Skin of body (tissue), 3 donors: ENCODE measurements at places on chromosomes 13 and 19. TPM values are rescaled to one million over a fixed set of nuclear protein-coding genes. Genes with fewer than 3 reads are reported as not detected.
A peak's percentile ranks its signal among the peaks of the same experiment; 100 is the strongest.

DNA sequence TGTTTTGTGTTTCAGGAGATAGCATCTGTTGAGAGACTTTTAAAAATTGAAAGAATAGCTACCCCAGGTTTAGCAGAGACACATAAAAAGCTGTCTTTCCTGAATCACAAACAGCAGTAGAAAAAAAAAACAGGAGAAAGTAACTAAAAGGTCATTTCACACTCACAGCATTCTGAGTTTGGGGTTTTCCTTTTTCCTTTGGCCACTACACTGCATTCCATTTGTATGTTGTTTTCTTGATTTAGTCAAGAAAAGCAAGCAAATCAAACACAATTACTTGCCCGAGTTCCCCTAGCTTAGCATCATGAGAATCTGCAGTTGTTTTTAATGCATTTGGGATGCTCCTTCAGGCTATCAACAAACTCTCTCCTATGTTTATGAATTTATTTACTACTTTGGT lies 161.0 kb downstream of the KCTD12 start:
- DNase-seq: peak; percentile 17

GRCh38 chr19:2171349-2172145 lies 7.8 kb downstream of the DOT1L start:
- no peak for DNase-seq

GRCh38 chr13:34570698-34571353 lies 371.2 kb upstream of the NBEA start:
- no peak for DNase-seq

GRCh38 chr19:8097681-8098567 lies 45.4 kb downstream of the CCL25 start:
- DNase-seq: no peak

DNA sequence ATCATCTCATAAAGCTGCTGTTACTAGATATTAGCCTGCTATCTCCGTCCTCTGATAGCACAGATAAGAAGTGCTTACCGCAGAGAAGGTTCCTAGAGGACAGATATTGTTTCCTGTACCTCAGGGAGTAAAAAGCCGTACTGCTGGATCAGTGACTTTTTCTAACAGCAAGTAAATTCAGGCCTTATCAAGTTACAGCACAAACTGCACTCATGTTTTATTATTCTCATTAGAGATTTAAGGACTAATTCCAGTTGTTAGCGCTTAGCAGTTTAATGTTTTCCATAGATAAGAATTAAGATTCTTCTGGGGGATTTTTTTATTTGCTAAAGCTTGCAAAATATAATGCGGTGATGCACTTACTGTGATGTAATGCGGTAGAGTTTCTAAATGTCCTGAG lies 119.0 kb upstream of the OBI1 start:
- DNase-seq: no peak

Gene SETDB2
- total RNA-seq: 9.9 TPM

DNA sequence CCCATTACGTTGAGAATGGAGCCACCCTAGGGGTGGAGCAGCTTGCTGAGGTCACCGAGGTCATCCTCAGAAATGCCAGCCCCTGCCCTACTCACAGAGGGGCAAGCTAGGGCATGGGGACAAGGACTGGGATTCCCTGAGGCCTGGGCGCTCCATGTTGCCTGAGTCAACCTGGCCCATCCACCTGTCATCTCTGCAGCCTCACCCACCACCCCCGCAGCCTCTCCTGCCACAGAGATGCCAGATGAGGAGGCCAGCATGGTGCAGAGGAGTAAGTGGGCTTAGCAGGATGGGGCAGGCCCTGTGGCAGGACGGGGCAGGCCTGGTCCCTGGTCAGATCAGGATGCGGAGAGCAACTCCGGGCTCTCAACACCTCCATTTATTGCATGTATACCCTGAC lies 9.5 kb downstream of the NKPD1 start:
- no peak for DNase-seq

Gene GZMM
- 0.30 TPM for total RNA-seq

DNA sequence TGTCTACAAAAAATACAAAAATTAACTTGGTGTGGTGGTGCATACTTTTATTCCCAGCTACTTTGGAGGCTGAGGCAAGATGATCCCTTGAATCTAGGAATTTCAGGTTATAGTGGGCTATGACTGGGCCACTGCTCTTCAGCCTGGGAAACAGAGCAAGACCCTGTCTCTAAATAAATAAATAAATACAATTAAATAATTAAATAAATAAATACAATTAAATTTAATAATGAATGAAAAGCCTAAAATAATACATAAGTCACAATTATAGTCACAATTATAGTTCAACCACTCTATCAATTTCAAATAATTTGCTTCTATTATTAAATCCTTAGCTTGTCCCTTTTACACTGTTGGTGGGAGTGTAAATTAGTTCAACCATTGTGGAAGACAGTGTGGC lies 146.4 kb upstream of the RFC3 start:
- no peak for DNase-seq

GRCh38 chr13:46202966-46203365 lies 8.8 kb upstream of the LRRC63 start:
- no peak for DNase-seq

- no peak for DNase-seq
Measured at GRCh38 chr19:28961772-28962500, 251.0 kb downstream of the UQCRFS1 start.

GRCh38 chr13:114095486-114095885 lies 36.9 kb downstream of the RASA3 start:
- DNase-seq: no peak

DNA sequence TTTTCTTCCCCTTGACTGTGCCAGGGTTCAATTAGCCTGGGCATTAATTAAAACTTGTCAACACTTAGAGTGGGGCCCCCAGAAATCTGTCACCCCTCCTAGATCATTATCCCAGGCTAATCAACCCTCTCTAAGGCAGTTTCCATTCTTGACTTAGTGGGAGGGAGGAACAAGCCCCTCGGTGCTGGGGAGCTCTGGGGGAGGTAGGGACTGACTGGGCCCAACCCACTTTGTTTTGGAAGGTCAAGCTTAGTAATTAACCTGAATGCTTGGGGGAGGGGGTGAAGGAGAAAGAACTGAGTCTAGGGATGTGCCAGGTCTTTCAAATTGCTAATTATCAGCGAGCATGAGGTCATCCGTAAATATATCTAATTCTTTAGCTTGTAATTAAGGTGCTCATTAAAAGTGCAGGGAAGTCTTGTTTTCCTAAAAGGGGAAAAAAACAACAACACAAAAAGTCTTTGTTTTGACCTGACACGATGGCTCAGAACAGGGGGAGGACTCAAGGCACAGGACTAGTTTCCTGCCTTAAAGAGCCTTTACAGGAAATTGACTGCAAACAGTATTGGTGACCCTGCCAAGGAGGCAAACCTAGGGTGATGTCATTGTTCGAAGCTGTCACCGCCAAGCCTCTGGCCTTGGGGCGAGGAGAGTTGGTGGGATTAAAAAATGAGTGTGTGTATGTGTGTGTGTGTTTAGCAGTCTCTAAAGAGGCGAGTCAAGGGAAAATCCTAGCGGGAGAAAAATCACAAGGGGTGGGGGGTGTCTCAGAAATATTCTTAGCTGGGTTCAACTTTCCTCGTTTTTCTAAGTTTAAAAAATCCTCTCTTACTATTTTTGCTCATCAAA lies 19.4 kb downstream of the ACTN4 start:
- peak; percentile 79 for DNase-seq

- no peak for DNase-seq
Measured at GRCh38 chr13:30844548-30845296, 61.3 kb upstream of the MEDAG start.

DNA sequence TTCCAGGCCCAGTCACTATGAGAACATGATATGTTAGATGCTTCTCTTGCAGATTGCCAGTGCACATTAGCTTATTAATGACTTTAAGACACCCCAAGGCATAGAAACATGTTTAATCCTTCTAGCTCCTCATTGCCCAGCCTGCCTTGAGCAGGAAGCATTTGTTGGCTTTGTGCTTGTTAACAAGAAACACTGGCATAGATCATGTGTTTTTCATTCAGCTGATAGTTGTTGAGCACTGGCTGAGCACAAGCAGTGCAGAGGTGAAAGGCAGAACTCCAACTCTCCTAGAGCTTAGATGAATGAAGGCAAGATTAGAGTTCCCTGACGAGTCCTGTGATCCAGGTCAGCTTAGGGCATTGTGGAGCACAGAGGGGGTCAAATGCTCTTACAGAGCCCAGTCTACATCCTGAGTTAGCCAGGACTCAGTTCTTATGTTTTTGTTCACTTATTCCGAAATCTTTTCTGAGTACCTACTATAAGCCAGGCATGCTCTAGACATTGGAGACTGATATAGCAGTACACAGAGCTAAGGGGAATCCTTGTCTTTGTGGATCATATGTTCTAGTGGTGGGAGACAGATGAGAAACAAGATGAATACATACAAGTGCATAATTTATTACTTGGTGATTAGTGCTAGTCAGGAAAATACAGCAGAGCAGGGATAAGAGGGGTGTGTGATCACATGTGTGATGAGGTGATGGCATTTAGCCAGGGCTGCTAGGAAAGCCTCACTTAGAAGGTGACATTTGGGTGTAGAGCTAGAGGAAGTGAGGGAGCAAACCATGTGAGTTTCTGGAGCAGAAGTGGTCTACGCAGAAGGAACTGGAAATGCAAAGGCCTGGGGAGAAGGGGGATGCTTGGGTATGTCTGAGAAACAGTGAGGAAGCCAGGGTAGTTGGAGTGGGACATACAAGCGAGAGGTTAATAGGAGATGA lies 101.2 kb downstream of the WASF3 start:
- no peak for DNase-seq

Gene RABAC1
- total RNA-seq: 68.0 TPM

Gene NCCRP1
- 11.7 TPM for total RNA-seq

- DNase-seq: peak; percentile 71
Measured at GRCh38 chr13:104953588-104953987, 1581.9 kb downstream of the EFNB2 start.

DNA sequence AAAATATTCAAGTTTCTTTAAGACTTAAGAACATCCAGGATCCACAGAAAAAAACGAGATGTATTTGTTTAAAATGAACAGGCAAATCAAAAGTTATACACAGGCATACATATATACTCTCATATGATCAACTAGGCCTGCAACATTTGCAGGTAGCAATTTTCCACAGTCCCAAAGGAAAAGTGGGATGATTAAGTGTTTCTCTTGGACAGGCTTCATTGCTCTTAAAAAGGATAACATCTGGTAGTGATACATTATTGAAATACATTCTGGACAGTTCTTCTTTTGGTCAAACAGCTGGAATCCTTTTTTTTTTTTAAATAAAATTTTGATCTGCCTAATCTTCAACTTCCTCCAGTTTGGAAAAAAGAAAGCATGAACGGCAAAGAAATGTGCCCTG lies 114.8 kb upstream of the TDRD3 start:
- DNase-seq: peak; percentile 3

Gene GJB2
- total RNA-seq: 84.7 TPM

Gene PRX
- 5.2 TPM for total RNA-seq

- DNase-seq: no peak
Measured at GRCh38 chr19:518598-519231, 11.4 kb downstream of the TPGS1 start.

- no peak for DNase-seq
Measured at GRCh38 chr13:110312339-110313031, 5.4 kb downstream of the COL4A2 start.

- no peak for DNase-seq
Measured at GRCh38 chr13:97977982-97978381, 24.5 kb downstream of the IPO5 start.

GRCh38 chr13:106702505-106702904 lies 134.6 kb upstream of the ARGLU1 start:
- DNase-seq: no peak

DNA sequence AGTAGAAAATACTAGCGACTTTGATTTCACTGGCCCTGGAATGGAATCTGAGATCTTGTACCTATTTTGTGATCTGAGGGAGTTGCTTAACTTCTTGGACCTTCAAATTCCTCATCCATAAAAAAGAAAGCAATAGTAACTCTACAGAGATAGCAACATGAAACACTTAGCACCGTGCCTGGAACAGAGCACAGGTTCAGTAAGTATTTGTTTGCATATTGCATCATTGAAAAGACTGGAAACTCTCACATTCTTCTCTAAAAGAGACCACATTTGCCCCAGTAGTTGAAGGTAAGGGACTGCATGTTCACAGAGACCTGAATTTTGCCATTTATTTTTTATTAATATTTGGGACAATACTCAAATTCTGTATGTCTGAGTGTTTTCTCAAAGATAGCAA lies 358.1 kb downstream of the COG6 start:
- DNase-seq: no peak

GRCh38 chr13:43295825-43296564 lies 272.6 kb downstream of the DNAJC15 start:
- DNase-seq: peak; percentile 77

- DNase-seq: no peak
Measured at GRCh38 chr19:2223959-2224358, 12.2 kb downstream of the PLEKHJ1 start.

DNA sequence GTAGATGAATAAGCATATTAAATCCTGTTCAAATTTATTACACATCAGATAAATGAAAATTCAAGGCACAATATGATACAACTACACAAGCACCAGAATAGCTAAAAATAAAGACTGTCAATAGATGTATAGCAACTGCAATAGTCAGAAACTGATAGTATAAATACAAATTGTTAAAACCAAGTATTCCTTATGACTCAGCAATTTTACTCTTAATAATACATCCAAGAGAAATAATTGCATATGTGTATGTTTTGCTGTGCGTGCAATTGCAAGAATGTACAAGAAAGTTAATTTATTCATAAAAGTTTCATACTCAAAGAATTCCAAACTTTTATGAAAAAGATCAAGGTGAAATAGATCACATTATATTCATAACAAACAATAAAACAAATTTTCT lies 1338.1 kb downstream of the OLFM4 start:
- no peak for DNase-seq

GRCh38 chr19:44767295-44768180 lies 10.2 kb upstream of the CBLC start:
- DNase-seq: no peak

Gene LILRB1
- 0.49 TPM for total RNA-seq

DNA sequence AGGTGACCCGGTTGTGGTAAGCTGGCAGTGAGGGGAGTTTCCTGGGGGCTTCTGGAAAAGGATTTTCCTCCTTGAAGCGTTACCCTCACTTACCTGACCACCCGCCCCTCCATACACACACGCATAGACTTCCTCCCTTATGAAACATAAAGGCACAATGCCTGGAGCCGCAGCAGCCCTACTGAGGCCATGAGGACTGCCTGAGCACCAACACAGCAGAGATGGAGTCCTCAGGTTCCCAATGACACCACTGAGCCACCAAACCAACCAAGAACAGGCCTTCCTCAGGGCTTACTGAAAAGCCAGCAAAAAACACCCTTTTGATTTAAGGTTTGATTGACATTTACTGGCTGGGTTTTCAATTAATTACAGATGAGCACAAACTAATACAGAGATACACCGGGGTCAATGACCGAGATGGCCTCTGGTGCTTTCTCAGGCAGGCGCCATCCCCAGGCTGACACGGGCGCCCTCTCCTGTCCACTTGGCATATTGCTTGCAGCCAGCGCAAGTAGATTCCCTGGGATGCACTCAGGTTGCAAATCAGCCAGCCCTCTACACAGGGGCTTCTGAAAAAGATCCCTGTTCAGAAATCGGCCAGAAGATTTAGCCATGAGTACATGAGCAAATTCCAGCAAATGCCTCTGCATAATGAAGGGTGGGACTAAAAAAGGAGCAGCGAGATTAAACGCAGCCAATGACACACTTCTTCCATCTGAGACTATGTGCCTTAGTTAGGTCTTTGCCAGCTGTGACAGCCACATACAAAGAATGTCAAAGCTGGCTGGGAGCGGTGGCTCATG lies 14.8 kb downstream of the OPA3 start:
- no peak for DNase-seq

GRCh38 chr13:99432609-99433542 lies 68.4 kb upstream of the TM9SF2 start:
- peak; percentile 14 for DNase-seq
